ENCODE measurements at places on chromosomes 6 and 20. TPM values are rescaled to one million over a fixed set of nuclear protein-coding genes. Genes with fewer than 3 reads are reported as not detected.

The HLA-DQA2 gene
- total RNA-seq = not detected

The CLPSL1 gene
- not detected for total RNA-seq

The C4B gene
- 6.4 TPM for total RNA-seq

The FAM209B gene
- total RNA-seq = 1.3 TPM

The ADGRB3 gene
- total RNA-seq = not detected

The TSBP1 gene
- not detected for total RNA-seq

The PLCB4 gene
- total RNA-seq = not detected

DNA sequence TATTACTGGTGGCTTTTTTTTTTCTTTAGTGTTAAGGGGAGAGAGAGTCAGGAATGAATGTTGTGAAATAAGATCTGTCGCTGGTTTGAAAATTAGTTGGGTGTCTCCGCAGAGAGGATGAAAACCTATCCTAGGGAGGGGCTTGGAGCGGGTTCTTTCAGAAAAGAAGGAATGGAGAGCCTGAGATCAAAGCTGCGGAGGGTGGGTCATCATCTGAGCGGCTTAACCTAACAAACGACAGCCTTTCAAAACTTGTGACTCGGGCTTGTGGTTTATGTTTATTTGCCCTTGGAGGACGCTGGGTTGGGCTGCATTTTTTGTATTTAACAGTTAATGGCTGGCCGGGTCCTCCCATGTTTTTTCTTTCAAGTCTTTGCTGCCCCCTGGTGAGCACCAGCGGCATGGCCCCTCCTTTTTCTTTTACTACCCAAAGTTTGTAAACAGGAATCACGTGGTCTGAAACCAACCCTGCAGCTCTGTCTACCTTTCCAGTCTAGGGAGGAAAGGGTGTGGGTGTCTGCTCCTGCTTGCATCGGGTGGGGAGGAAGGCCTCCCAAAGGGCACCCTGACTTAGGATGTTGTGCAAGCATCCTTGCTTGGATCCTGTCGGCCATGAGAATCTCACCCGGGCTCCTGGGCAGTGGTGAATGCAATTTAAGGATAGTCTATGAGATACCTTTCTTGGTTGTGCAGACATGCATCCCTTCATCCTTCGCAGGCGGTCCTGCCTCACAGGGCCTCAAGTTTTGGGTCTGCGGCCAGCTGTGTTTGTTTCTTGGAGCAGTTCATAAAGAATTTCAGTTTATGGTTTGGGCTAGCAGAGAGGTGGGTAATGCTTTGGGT lies 2.2 kb downstream of the PIM1 start:
- peaks cover 41% of the 10 kb centered on the region for H3K36me3 ChIP-seq
- H3K4me3 ChIP-seq = peak overlapping the region; percentile 89
- DNase-seq = peak; percentile 89
- H3K27ac ChIP-seq = peak overlapping the region; percentile 99
- H3K4me1 ChIP-seq = peaks cover 61% of the 10 kb centered on the region

- H3K27ac ChIP-seq = no peak overlapping the region
- H3K4me3 ChIP-seq = no peak overlapping the region
- no peaks in the 10 kb centered on the region for H3K4me1 ChIP-seq
- H3K27me3 ChIP-seq = peaks cover 25% of the 10 kb centered on the region
- DNase-seq = no peak
These were observed 7.9 kb upstream of the FAM210B start for GRCh38 chr20:56350842-56351241.

DNA sequence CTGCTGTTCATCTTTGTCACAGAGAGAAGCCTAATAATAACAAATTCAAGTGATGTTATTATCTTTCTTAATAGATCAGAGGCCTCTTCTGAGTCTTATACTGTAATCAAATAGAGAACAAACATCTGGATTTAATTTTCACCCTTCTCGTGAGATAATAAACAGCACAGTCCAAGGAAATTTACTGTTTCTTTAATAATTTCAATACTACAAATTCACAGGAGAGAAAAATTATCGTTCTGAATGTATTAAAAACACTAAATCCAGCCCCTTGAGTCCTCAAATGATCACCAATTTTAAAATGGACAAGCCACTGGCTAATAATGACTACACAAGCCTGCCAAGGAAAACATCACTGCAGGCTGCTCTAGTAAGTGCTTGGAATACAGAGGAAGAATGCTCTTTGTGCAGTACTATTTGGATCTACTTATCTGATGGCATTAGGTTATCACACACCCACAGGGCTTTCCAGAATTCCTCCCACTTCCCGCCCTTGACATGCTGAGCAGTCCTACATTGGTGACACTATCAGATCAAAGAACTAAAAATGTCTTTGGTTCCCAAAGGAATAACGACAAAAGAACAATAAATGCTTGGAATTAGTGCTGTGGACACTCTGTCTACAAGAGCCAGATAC lies 38.1 kb downstream of the SYNE1 start:
- H3K4me3 ChIP-seq = no peak overlapping the region
- H3K4me1 ChIP-seq = no peaks in the 10 kb centered on the region

- H3K27me3 ChIP-seq = no peaks in the 10 kb centered on the region
- DNase-seq = no peak
- no peak overlapping the region for H3K4me3 ChIP-seq
- H3K36me3 ChIP-seq = peaks cover 32% of the 10 kb centered on the region
These were observed 118.4 kb upstream of the SLC2A12 start for GRCh38 chr6:134170844-134171243.

DNA sequence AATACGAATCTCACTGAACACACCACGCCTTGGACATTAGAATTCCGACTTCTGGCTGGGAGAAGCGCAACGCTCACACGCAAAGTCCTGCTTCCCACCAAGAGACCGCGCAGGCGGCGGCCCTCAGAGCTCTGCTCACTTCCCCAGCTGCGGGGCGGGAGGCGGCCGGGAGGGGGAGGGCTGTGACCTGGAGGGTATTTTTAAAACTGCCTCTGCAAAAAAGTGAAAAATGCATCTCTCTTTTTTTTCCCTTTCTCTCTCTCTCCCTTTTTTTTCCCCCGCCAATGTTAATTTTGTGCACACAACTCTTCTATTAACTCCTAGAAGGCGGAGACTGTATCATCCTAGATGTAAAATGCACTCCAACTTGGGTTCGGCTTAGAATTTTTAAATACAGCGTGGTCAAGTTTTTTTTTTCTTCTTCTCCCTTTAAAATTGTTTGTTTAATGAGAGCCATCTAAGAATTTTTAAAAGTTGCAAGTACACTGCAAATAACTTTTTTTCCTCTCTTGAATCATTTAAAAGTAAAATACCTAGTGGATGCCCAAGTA lies 66.4 kb downstream of the STX11 start:
- peak; percentile 75 for DNase-seq
- peak overlapping the region; percentile 94 for H3K4me3 ChIP-seq
- H3K4me1 ChIP-seq = peaks cover 41% of the 10 kb centered on the region
- peak overlapping the region; percentile 100 for H3K27ac ChIP-seq
- no peaks in the 10 kb centered on the region for H3K27me3 ChIP-seq

GRCh38 chr6:147662646-147663045 lies 154.2 kb downstream of the SAMD5 start:
- no peaks in the 10 kb centered on the region for H3K36me3 ChIP-seq
- no peak overlapping the region for H3K4me3 ChIP-seq

DNA sequence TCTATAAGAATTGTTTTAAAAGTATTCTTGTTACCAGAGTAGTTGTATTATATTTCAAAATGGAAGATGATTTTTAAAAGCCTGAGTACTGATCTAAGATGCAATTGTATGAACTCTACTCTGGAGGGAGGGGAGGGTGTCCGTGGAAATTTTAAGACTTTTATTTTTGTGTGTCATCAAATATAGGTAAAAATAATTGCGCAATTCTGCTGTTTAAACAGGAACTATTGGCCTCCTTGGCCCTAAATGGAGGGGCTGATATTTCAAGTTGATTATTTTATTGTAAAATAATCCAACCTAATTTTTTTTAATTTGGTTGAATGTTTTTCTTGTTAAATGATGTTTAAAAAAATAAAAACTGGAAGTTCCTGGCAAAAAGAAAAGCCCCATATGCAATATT lies 38.1 kb upstream of the RPP40 start:
- DNase-seq = no peak
- H3K4me3 ChIP-seq = no peak overlapping the region
- H3K4me1 ChIP-seq = no peaks in the 10 kb centered on the region
- H3K27me3 ChIP-seq = no peaks in the 10 kb centered on the region
- no peak overlapping the region for H3K27ac ChIP-seq
- H3K36me3 ChIP-seq = peaks cover 1% of the 10 kb centered on the region

DNA sequence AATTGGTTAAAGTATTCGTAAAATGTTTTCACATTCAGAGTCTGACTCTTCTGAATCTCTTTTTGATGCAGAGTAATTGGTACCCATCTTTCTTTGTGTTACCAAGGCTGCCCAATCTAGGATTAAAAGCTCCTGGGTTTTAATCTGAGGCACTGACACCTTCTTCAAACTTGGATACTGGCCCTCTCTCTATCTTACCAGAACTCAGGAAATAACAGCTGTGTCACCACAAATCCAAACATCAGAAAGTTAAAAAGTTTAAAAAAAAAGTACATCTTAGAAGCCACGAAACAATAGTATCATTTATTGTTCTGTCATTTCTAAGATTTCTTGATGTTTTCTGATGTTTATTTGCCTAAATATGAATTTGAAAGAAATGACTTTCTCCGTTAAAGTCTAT lies 255.5 kb upstream of the RUNX2 start:
- H3K36me3 ChIP-seq = no peaks in the 10 kb centered on the region
- peaks cover 29% of the 10 kb centered on the region for H3K4me1 ChIP-seq
- no peak overlapping the region for H3K27ac ChIP-seq
- H3K4me3 ChIP-seq = peak overlapping the region; percentile 6
- DNase-seq = no peak

GRCh38 chr6:4274382-4275082 lies 139.2 kb upstream of the ECI2 start:
- no peak overlapping the region for H3K27ac ChIP-seq
- H3K36me3 ChIP-seq = no peaks in the 10 kb centered on the region
- H3K4me1 ChIP-seq = no peaks in the 10 kb centered on the region

DNA sequence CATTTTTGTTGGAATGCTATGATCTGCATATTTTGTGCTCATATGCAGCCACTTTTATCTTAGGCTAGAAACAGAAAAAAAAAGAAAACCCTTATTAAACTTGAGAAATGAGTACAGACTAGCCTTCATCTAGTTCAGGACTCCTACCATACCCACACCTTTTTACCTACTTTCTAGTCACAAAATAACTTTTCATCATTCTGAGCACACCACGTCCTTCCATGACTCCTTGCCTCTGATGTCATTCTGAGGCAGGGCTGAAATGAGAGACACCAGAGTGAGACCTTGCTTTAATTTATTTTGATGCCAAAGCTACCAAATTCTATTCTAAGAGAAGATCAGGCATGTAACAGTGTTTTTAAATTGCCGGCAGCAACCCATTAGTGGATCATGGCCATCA lies 38.8 kb downstream of the SNX3 start:
- peaks cover 15% of the 10 kb centered on the region for H3K4me1 ChIP-seq
- DNase-seq = no peak
- peak overlapping the region; percentile 92 for H3K27ac ChIP-seq
- no peaks in the 10 kb centered on the region for H3K27me3 ChIP-seq

- no peaks in the 10 kb centered on the region for H3K36me3 ChIP-seq
- peaks cover 10% of the 10 kb centered on the region for H3K27me3 ChIP-seq
- H3K4me1 ChIP-seq = peaks cover 7% of the 10 kb centered on the region
- DNase-seq = no peak
These were observed 139.5 kb upstream of the BTBD3 start for GRCh38 chr20:11778206-11778570.

DNA sequence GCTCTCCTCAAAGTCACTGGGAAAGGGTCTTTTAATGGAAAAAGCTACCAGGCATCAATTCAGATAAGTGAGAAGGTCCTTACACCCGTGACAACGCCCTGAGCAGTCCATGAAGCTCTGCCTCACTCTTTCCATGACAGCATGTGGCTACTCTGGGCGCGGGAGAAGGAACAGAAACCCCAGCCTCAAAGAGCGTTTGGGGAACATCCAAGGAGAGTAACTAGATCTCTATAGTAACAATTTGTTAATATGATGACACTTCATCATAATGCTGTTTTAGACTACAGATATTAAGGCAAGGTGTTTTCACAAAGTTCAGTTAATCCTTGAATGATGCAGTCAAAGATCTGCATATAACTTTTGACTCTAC lies 55.2 kb downstream of the KIF6 start:
- no peaks in the 10 kb centered on the region for H3K36me3 ChIP-seq
- H3K27ac ChIP-seq = no peak overlapping the region
- no peaks in the 10 kb centered on the region for H3K4me1 ChIP-seq
